ENCODE measurements at places on chromosomes 6 and 20. TPM values are rescaled to one million over a fixed set of nuclear protein-coding genes. Genes with fewer than 3 reads are reported as not detected.

OR2H1 gene
- total RNA-seq, result not detected

RUNX2 gene
- total RNA-seq, result 4.7 TPM

SPTLC3 gene
- 65.9 TPM for total RNA-seq

ENPP1 gene
- total RNA-seq, result 6.5 TPM

LY6G6F gene
- not detected for total RNA-seq

GJA10 gene
- total RNA-seq, result not detected

PTK6 gene
- 1.1 TPM for total RNA-seq

ARHGAP40 gene
- 20.2 TPM for total RNA-seq

IL17F gene
- total RNA-seq, result not detected

MDC1 gene
- total RNA-seq, result 47.9 TPM

PPP1R16B gene
- total RNA-seq, result 29.4 TPM

FAM184A gene
- 3.4 TPM for total RNA-seq

MYMX gene
- total RNA-seq, result 1.1 TPM

FBXO30 gene
- 8.2 TPM for total RNA-seq

GNRH2 gene
- not detected for total RNA-seq

NOTCH4 gene
- 30.5 TPM for total RNA-seq

SLC35D3 gene
- total RNA-seq, result not detected

TRAPPC3L gene
- not detected for total RNA-seq

CGA gene
- total RNA-seq, result not detected

Measured in kidney (tissue), 22 donors.